ENCODE measurements at places on chromosomes 6 and 20.

DNA sequence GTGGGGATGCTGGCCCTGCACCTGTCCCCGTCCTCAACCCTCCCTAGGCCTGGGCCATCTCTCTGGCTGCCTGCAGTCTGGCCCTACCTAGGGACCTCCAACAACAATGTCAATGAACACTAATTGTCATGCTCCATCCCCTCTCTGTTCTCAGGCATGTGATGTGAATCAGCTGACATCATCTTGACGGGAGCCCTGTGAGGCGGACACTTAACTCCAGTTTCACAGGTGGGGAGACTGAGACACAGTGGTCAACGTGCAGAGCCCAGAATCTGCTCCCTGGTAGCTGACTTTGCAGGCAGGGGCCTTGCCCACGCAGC is 762 bp upstream of the TCEA2 start:
- DNase-seq, result no peak

DNA sequence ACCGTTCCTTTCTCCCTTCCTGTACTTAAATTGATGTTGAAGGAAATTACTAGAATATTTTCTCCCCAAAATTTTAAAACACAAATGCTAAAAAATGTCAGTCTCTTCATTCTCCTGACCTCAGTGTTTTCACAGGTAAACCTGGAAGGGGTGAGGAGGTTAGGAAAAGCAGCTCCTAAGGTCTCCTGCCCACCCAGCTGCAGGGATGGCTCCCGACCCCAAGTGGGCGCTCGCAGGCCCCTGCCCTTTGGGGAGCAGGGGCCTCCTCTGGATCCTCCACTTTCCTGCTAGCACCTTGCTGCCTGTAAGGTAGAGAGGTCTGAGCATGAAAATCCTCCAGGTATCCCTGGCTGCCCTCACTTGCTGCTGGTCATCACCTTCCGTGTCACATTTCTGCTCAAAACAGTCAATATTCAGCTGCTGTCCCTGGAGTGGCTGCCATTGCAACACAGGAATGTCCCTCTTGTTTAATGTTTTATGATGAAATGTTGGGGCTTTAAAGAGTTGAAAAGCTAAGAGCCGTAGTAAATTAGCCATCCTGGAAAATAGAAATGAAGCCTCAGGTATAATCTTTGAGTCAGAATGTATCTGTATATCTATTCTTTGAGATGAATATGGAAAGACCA is 10.9 kb upstream of the HSP90AB1 start:
- no peak for DNase-seq

DNA sequence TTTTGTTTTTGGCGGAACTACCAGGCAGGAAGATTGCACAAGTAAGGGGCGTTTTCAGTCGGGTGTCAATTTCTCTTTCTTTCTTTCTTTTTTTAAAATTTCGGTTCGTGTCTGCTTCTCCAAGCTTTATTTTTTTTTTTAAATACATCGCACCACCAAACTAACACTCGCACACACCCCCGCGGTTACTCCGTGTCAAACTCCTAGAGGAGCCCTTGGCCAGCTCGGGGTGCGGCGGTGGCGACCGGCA is 338 bp downstream of the UTRN start:
- DNase-seq, result no peak

- DNase-seq, result no peak
These were observed 217.8 kb upstream of the CCN2 start for GRCh38 chr6:132168961-132169360.

DNA sequence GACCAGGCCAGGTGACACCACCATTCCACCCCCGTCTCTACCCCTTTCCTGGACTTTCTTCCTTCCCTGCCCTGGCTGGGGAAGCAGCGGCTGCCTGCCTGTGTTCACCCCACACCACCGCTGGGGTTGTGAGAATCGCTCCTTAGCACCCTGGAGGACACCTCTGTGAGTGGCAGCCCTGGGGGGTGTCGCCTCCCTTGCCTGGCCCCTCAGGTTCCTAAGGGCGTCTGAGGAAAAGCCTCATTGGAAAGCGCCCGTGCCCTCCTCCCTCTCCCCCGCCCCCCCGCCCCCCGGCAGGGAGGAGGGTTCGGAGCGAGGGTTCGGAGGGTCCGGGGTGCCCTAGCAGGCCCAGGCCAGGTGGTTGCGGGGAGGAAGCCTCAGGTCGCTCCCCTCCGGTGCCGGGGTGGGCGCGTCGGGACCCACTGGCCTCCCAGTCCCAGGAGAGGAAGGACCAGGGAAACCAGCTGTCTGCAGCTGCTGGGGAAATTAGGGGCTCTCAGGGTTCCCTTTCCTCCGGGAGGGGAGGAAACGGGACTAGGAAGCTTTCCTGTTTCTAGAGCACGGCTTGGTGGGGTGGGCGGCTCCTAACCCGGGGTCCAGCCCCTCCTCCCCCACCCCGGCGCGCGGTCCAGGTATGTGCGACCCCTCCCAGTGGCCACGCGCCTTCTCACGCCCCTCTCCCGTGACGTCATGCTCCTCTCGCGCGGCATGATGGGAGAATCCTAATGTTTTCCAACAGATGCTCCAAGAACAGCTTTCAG is at the start of gene PHACTR3:
Gene PHACTR3, plus strand, starts transcription at position 760 of the 761 bp plus-strand sequence. CDS start 475 bp downstream, outside the sequence.
- DNase-seq, result no peak

DNA sequence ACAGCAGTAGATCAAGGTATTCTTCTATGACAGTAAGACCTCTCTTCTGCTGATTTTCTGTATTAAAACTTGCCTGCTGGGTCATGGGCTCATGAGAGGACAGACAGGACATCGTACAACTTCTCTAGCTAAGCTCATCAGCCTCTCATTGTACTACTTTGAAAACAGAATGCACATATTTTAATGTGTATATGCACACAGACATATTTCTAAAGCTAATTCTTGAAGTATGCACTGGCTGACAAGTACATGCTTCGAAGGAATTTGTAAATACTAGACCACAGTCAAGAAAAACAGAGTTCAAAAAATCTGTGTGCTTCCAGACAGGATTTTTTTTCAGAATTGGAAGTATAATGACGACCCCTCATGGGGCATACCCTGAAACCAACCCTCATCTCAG is 81.7 kb upstream of the CD83 start:
- DNase-seq, result no peak

- DNase-seq, result no peak
These were observed 26.0 kb downstream of the HDDC2 start for GRCh38 chr6:125275779-125276178.

DNA sequence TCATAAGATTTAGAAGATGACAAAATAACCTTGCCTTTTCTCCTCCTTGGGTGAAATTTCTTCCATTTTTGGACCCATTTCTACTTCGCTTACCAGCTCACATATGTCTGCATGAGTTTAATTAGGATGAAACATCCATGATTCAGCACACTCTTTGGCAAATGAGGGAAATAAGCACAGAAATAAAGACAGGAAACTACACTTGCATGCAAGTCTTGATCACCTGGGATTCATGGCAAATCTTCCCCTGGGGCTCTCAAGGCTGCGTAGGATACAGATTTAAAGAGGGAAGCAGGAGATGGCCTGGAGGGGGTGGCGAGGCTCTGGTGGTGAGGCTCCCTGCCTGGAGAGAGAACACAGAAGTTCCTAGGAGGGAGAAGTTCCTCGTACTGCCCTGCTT is 147.8 kb downstream of the EDN3 start:
- DNase-seq, result no peak

DNA sequence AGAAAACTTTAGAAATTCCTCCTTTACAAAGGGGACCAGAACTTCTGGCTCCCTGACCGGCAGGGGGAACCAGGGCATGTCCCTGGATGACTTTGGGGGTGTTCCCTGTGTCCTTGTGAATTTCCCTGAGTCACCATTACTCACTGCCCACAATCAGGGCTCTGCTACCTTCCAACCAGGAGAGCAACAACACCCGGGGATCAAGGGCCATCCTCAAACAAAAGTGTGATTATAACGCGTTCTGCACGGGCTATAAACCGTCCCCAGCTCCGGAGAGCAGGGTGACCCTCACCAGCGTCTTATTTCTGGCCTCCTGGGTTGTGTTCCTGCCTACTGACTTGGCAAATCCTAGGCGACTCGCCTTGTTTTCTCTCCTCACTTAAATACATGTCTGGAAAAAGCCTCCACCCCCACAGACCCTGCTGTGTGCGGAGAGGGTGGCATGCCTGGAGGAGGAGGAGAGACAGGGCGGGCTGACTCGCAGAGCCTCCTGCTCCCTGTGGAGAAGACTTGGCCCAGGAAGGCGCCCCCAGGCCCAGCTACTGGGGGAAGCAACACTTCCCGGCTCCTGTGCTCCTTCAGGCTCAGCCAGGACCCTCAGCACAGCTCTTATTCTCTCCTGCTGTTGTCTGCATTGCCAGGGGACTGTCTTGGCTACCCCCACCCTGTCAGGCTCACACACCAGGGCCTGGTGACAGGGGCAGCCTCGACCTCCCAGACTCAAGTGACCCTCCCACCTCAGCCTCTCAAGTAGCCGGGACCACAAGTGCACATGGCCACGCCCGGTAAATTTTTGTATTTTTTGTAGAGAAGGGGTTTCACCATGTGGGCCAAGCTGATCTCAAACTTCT is 54.1 kb downstream of the FGD2 start:
- peak; percentile 90 for DNase-seq

- no peak for DNase-seq
These were observed 44.8 kb downstream of the AGPAT4 start for GRCh38 chr6:161228921-161229591.

DNA sequence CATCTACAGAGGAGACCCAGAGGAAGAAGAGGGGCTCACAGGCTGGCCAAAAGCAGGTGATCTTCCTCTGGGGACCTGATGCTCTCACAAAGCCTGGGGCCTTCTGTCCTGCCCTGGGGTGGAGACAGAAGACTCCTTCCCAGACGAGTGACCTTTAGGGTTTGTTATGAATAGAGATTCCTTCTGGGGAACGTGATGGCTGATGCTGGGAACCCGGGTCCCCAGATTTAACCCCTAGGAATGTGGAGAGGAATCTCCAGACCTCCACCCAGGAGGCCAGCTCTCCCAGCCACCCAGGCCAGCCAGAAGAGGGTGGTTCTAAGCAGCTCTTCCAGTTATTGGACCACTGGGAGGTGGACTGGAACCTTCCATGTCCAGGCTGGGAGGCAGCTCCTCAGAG is 16.8 kb upstream of the CCN5 start:
- no peak for DNase-seq

DNA sequence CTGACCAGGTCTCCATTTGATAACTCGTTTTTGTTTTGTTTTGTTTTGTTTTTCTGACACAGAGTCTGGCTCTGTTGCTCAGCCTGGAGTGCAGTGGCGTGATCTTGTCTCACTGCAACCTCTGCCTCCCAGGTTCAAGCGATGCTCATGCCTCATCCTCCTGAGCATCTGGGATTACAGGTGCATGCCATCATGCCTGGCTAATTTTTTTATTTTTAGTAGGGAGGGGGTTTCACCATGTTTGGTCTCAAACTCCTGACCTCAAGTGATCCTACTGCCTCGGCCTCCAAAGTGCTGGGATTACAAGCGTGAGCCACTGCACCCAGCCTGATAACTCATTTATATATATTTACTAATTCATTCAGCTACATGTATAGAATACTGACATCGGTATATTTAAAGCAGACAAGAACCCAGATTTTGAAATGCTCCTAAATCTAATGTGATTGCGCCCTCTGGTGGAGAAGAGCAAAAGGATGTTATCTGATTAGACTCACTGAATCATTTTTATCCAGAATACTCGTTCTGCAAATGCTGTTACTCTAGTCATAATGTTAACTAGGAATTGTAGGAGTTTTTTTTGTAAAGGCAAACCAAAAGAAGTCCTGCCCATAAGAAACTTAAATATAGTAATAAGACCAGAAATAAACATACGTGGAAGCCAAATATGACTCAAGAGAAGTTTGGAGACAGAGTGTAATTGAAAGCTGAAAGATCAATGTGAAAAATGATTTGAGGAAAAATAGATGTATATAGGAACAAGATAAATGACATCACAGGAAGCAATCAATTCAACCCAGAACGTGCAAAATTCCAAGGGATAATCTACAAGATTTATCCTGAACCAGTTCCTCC is 5.3 kb upstream of the COL12A1 start:
- peak; percentile 36 for DNase-seq

DNA sequence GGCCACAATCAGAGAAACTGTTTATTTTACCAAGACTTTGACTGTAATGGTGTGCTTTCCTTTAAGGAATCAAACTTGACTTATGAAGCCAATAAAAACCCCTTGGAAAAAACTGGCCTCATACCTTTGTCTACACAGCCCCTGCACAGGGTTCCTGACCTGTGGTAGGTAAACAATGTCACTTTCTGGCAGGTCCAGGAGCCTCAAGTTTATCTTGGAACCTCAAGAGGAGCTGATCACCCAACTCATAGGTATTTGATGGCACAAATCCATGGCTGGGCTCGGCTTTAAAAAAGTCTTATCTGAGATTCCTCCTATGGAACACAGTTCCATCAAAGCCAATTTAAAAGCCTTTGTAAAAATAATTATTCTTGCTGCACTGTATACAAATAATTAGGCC is 61.0 kb downstream of the AGPAT4 start:
- DNase-seq, result peak; percentile 66

DNA sequence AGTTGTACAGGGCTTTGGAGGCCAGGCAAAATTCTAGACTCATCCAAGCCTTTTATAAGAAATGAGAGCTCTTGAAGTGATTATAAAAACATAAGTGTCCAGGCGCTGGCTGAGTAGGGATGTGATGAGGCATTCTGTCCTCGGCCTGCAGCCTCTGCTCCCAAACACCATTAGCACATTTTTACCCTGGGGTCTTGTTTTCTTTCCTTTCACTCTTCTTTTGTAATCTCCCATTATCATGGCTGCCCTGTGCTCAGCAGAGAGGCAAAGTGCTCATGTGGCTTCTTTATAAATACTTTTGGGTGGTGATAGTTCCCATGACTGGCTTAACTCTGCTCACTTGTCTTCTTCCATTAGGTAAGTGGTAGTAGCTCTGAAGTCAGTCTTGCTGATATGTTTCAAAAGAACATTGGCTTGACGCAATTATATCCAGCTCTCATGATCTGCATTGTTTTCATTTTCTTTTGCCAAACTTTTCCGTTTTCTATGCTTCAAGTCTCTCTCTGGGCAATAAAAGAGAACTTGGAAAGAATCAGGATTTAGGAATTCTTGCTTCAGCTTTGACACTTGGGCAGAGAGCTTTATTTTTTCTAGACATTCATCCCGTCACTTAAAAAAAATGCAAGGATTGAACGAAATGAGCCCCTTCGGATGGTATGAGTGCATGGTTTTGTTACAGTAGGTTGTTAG is 61.1 kb downstream of the CAP2 start:
- DNase-seq, result no peak

DNA sequence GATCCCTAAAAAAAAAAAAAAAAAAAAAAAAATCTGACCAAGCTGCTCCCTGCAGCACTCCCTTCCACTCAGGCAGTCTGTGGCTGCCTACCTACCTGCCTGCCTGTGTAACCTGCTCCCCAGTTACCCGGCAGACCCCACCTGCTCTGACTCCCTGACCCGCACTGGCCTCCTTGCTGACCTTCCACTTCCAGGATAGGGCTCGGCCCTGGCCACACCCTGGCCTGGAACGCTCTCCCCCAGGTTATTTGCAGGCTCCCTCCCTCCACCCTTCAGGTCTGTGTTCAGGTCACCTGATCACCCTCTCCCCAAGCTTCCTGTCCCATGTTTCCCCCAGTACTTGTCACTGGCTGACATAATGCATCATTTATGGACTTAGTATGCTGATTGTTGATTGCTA is 134.3 kb downstream of the SLC23A2 start:
- no peak for DNase-seq

- peak; percentile 58 for DNase-seq
These were observed 128.4 kb upstream of the SGK1 start for GRCh38 chr6:134446218-134446848.
